ENCODE measurements at places on chromosomes 5 and 9.

DNA sequence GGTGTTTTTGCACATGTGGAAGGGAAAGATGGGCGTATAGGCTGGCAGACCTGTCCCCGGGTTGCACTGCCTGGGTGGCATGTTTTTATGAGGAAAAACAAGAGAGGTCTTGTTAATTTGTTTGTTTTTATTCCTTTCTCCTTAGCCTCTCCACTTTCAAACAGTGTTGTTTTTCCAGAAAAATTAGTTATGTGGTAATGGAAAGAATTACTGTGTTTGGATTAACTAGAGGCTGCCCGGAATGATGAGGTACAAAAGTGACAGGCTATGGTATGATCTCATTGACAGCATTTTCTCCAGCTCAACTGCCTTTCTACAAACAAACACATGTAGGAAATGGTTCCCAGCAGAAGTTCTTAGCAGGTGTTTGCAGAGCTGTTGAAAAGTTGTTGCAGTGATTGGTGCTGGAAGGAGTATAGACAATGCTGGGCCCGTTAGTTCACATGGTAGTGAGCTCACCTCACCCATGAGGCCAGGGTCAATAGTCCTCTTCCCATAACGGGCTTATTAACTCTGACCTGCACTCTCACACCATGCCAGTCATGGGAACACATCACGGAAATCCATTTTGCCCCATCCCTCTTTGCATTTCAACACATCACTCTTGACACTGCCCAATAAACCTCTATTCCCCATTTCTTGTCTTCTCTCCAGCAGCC lies 111.3 kb upstream of the SAP30L start:
- peak; percentile 36 for DNase-seq

DNA sequence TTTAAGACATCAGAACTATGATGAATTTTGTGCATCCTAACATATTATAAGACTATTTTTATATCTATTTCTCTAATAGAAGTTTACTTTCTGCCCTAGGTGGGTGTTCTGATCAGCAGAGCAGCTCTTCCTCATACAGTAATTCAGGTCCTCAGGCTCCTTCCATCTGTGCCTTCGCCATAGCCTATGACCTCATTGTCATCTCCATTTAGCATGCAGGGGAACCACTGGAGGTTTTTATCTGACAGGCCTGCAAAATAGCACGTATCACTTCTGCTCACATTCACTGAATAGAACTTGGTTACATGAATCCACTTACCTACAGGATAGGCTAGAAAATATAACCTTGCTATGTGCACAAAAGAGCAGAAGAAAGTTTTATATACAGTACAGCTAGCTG lies 159.4 kb upstream of the CCNH start:
- DNase-seq: no peak

- DNase-seq: no peak
These were observed 41.7 kb upstream of the BNC2 start for GRCh38 chr9:16912197-16912596.

DNA sequence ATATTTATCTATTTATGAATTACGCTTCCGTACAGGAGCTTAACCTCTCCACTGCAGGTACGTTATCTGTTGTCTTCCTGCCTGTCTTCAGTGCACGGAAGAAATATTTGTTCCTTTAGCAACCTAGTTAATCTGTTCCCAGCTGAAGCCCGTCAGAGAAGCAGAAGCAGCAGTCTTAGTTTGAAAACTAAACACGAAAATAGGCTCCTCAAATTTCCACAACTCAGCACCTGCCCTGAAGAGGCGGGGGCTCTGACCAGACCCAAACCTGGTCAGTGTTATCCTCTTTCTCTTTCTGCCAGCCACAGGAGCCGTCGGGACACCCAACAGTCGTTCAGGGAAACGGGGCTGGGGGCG lies 462 bp downstream of the NUDCD2 start:
- no peak for DNase-seq

- no peak for DNase-seq
These were observed 50.2 kb upstream of the GALNT10 start for GRCh38 chr5:154140381-154140780.

DNA sequence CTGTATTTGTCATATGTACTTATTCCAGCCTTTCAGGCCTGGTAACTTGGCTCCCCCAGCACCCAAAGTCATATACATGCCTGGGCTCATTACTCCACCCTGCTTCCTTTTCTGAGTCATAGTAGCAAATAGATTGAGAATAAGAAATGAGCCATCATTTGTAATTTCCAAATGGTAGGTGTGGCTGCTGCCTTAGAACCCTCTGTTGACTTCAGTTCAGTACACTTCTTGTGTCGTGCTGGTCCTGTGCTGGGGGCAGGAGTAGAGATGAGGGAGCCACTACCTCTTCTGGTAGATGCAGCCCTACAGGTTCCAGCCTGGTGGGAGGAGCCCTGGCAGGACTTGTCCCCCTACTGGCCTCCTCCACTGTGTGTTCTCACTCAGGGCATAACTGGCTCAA lies 11.1 kb downstream of the GM2A start:
- DNase-seq: no peak

DNA sequence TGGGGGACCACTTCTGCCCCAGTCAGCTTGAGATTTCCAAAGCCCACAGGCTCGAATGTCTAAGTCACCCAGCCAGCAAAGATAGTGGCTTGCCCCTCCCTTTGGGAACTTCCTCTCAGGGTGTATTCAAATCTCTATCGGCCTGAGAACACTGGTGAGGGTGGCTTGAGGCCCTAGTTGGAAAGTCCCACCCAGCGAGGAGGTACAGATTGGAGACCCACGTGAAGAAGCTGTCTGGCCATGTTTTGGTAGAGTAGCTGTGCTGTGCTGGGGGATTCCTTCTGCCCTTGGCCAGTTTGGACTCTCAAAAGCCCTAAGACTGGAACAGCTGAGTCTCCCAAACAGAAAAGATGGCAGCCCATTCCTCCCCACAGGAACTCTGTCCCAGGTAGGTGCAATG lies 172.7 kb upstream of the RIOK2 start:
- DNase-seq: no peak

DNA sequence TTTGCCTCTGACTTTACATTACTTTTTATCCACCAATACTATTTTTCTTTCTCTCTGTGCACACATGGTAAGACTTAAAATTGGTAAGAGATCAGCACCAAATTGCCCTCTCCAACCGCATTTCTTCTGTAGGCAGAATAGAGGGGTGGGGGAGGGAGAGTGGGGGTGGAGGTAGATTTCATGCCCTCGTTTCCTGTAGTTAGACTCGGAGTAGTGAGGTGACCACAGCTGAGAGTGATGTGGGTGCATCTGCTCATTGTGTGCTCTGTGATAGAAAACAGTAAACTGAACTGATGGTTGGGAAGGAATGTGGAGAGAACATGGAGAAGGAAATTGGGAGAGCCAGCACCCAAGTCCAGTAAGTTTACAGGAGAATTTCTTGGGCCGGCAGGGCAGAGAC lies 498.3 kb downstream of the IRX1 start:
- no peak for DNase-seq

Data from AG04450 (cell line).